AG09309 (cell line): ENCODE measurements at places on chromosomes 2 and 18.

DNA sequence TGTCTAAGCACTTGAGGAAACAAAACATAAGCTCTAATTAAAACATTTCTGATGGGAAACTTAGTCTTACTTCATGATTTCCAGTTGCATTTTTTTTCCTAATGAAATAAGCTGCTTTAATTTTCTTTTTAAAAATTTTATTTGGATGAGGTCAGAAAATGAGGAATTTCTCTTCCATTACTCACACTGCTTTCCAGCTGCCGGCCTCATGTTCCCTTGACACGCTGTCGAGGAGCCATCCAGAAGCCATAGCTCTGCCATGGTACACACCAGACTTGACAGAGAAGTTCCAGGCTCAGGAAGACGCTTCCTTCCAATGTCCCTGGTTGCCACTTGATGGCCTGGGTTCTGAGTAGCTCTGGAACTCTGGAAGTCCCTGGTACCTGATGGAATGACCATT, 12.1 kb upstream of the MAPRE2 start:
- DNase-seq = no peak

- DNase-seq = no peak
These were observed 172.9 kb downstream of the MAIP1 start for GRCh38 chr2:200128296-200128695.

DNA sequence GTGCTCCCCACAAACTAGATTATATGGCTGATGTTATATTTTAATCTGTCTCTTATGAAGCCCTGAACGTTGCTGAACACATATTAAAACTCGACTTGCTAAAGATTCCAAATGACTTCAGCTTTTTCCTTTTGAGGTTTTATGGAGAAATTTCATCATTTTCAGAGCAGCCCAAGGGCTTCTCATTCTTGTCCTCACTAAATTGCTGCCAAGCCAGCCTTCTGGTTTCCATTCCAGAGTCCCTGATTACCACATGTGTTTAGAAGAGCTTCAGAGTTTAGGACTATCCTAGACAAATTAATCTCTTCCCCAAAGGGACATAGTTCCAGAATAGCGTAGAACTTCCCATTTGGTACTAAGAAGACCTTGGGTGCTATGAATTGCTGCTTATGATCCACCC, 77.8 kb upstream of the CCDC195 start:
- DNase-seq = peak; percentile 77

- no peak for DNase-seq
These were observed 128.4 kb upstream of the MEIS1 start for GRCh38 chr2:66306483-66306882.

GRCh38 chr2:2825516-2826208, 494.6 kb upstream of the MYT1L start:
- no peak for DNase-seq

GRCh38 chr2:64866797-64867196, 122.4 kb upstream of the SLC1A4 start:
- peak; percentile 92 for DNase-seq

GRCh38 chr2:212712466-212712865, 173.9 kb upstream of the ERBB4 start:
- DNase-seq = no peak

GRCh38 chr18:54210463-54210862, 14.0 kb downstream of the MBD2 start:
- no peak for DNase-seq

GRCh38 chr2:192146069-192147015, 48.4 kb downstream of the TMEFF2 start:
- no peak for DNase-seq

- peak; percentile 5 for DNase-seq
These were observed 86.6 kb downstream of the MARCO start for GRCh38 chr2:119028327-119029174.

DNA sequence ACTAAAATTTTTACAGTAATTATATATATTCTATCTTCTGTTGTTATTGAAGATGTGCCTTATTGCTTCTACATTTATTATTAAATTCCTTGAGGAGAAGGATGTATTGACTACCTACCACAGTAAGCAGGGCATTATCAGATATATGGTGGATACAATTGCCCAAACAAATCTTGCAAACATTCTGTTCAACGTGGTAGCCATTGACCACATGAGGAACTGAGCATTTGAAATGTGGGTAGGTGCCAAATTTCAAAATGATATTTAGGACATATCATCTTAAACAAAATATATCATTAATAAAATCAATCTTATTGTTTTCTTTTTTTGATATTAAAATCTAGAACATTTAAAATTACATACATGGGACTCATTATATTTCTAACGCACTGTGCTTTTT, 11.1 kb downstream of the SCN3A start:
- DNase-seq = no peak

DNA sequence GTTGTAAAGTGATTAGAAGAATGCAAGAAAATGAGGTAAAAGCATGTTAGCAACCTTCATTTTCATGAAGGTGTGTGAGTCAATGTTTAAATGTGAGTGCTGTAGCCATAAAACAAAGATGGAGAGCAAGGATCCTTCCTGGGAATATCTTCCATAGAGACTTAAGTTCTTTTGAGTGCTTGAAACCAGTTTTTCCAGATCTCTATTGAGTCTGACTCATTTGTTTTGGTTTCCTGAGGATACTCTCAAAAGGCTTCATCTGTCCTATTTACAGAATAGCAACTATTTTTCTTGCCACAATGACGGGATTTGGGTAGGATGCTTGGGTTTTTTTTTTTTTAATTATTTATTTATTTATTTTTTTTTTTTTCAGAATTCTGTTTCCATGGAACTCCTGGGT, 45.9 kb upstream of the ASB1 start:
- DNase-seq = no peak

DNA sequence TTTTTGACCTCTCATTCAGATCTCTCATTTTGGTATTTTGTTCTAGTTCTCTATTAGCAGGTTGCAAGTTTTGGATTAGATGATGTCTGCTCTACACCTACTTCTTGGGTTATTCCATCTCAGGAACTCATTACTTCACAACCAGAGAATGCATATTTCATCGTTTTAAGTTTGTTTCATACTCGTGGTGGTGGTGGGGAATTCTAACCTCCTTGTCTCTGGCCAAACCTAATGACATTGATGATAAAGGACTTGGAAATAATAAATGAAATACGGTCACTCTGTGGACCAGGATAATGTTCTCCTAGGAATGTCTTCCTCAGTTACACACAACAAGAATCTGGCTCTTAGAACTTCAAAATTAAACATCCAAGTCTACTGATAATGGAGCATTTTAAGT, 115.2 kb downstream of the CDC42EP3 start:
- DNase-seq = no peak

DNA sequence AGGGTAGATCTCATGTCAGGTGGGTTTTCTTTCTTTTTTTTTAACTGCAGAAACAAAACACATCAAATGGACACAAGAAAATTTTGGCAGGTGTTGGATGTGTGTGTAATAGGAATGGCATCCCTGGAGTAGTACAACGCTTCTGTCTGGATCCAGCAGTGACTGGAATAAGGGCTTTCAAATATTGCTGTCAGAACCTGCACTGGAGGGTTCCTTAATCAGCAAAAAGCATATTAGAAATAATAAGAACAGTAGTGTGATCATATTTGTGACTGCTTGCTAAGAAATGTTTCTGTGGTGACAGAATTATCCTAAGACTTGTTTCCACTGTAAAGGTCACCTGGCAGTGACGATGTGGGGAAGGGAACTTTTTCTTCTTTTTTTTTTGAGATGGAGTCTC, 30.8 kb downstream of the CREG2 start:
- DNase-seq = no peak

GRCh38 chr2:239262484-239263230, 138.2 kb downstream of the HDAC4 start:
- no peak for DNase-seq

DNA sequence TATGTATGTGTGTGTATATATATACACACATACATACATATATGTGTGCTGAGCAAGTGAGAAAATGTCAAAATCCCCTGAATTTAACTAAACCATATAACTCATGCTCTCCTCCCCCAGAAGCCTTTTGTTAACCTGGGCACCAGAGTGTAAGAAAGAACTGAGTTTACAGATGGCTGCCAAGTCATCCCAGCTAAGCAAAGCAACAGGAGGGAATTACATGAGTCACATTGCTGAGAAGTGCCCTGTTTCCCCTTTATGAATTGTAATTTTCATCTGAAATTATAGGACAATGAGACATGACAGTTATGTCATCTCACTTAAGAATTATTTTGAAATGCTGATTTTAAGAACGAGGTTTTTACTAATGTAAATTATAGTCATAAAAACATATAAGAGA, 29.9 kb downstream of the SCN7A start:
- no peak for DNase-seq

- DNase-seq = no peak
These were observed 507.1 kb upstream of the ID2 start for GRCh38 chr2:8174641-8175257.

DNA sequence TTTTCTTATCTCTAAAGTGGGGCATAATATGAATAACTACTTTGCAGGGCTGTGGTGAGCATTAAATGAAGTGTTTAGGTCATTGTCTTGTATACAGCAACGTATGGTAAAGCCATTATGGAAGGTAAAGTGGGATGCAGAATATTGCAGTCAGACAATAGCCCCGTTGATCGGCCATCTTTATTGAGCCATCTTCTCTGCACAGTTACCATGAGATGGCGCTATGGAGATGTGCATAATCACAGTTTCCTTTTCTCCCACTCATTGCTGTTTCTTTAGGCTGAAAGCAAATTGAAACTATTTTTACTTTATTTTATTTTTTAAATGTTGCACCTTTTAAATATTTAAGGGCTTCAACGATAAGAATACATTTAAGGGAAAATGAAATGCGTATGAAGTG, 108.9 kb downstream of the THSD7B start:
- no peak for DNase-seq
